ENCODE measurements at places on chromosomes 5 and 9. TPM values are rescaled to one million over a fixed set of nuclear protein-coding genes. Genes with fewer than 3 reads are reported as not detected.

CARD6 gene
- total RNA-seq = 8.0 TPM

FST gene
- total RNA-seq = 1.5 TPM

DBH gene
- total RNA-seq = not detected

IL4 gene
- total RNA-seq = not detected

CDH6 gene
- 2.2 TPM for total RNA-seq

SH2D3C gene
- 11.5 TPM for total RNA-seq

GPX3 gene
- total RNA-seq = 2,222 TPM

SLC36A3 gene
- not detected for total RNA-seq

APBA1 gene
- 12.1 TPM for total RNA-seq

IFNA13 gene
- not detected for total RNA-seq

WDR38 gene
- total RNA-seq = not detected

SNCB gene
- not detected for total RNA-seq

HRCT1 gene
- total RNA-seq = 12.5 TPM

FOXD4L6 gene
- not detected for total RNA-seq

PCA3 gene
- total RNA-seq = not detected

PLAC8L1 gene
- not detected for total RNA-seq

PCDHB7 gene
- total RNA-seq = 1.0 TPM

TAF11L5 gene
- total RNA-seq = not detected

PTPN3 gene
- total RNA-seq = 6.9 TPM

CNOT6 gene
- total RNA-seq = 7.7 TPM

RGS7BP gene
- 3.6 TPM for total RNA-seq

SLCO6A1 gene
- total RNA-seq = not detected

FAM221B gene
- not detected for total RNA-seq

KCNMB1 gene
- total RNA-seq = 0.83 TPM

IL7R gene
- 3.2 TPM for total RNA-seq

IRX1 gene
- 0.39 TPM for total RNA-seq

OTP gene
- not detected for total RNA-seq

NHP2 gene
- total RNA-seq = 125 TPM

GLRA1 gene
- total RNA-seq = not detected
